ENCODE measurements at places on chromosomes 12 and 14.

GRCh38 chr14:52640137-52640536, 55.2 kb downstream of the ERO1A start:
- no peak for DNase-seq

- no peak for DNase-seq
Observed at GRCh38 chr14:94401083-94401482, 12.7 kb upstream of the SERPINA1 start.

DNA sequence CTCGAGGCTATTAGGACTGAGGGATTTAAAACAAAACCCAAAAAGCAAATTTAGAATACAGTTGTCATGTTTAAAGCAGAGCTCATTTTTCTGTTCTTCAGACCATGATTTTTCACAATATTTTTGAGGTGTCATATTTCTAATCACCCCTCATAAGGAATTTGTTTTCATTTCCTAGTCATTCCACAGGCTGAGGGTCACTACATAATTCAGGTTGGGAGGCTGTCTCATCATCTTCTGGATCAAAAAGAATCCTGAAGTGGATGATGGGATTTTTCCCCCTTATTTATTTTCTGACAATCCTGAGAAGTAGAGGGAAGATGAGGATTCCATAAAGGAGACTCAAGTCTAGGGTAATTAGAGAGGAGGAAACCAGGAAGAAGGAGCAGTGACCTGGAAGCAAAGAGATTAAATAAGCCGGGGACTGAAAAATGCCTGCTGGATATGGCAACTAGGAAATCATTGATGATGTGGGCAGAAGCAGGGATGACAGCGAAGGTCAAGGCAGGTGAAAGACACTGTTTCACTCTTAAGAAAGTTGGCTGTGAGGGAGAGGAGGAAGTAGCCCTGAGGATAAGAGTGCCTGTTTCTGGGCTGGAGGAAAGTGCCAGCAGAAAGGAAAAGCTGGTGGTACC, 9.0 kb upstream of the PCNX1 start:
- no peak for DNase-seq

DNA sequence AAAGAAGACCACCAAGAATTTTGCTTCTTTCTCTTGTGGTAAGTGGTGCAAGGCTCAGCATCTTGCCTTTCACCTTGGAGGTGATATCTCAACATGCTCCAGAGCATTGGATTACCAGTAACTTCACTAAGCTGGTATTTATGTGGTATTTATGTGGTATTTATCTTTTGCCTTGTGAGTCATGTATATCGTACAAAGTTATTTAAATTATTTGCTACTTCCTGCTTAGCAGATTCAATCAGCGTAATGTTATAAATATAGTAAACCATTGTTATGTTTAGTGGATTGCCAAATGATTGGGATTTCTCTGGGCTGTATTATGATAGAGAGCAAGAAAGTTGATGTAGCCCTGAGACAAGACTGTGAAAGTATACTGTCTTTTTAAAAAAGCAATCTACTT, 366.4 kb downstream of the IPO8 start:
- no peak for DNase-seq

- DNase-seq, result no peak
Observed at GRCh38 chr14:99731547-99732435, 47.7 kb downstream of the CYP46A1 start.

DNA sequence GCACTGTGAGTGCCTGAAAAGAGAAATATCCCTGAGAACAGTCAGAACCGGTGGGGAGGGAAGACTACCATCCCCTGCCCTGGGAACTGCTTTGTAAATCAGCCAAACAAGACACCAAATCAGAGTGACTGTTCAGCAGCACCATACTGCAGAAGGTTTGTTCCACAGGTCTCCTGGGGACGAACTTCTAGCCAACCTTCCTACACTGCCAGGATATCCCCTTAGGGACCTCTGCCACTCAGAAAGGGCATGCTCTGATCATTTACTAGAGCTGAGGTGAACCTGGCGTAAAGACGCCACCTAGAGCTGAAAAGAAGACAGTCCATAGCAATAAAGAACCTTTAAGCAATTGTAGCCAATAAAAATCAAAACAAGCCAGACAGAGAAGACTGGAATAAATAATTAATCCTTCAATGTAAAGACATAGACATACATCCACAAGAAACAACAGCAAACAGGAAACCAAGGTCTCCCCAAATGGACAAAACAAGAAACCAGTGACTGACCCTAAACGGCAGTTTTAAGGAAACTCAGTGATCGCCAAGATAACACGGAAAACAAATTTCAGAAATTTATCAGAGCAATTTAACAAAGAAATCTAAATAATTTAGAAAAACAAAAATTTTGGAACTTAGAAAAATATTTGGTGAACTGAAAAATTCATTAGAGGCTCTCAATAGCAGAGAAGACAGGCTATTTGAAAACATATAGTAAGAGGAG, 228.1 kb upstream of the AMIGO2 start:
- no peak for DNase-seq

- no peak for DNase-seq
Observed at GRCh38 chr12:85266356-85266755, 13.7 kb upstream of the ALX1 start.

- no peak for DNase-seq
Observed at GRCh38 chr12:30519535-30519934, 176.1 kb downstream of the IPO8 start.

DNA sequence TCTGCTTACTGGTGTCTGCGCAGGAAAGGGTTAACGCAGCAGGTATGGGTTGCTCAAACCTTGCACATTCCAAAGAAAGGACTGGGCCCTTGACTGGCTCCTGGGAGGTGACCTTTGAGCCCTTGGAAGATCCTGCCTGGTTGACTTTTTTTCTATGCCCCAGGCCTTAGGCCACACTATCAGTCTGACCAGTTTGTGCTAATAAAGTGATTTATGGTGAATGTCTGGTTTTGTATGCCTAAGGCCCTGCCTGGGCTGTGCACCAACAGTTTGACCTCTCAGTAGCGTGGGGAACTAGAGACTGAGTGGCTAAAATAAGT, 61.4 kb upstream of the SCN8A start:
- DNase-seq, result no peak

GRCh38 chr14:96573473-96574100, 71.4 kb downstream of the PAPOLA start:
- DNase-seq, result no peak

DNA sequence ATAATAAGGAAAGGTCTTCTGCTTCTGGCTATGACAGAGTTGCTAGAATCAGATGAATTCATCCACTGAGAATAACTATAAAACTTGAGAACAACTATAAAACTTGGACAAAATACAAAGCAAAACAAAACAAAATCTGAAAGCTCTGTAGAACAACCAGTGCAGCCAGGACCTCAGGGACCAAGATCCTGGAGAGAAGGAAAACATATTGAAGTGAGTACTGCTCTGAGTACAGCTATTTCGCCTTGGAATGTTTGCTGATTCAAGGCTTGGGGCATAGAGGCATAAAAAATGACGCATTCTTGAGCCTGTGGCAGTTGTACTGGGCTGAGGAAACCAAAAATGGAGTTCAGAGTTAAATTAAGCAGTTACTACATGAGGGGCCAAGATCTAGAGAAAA, 21.7 kb downstream of the FOXA1 start:
- DNase-seq, result no peak

GRCh38 chr14:89013098-89013504, 188.7 kb downstream of the TTC8 start:
- no peak for DNase-seq

GRCh38 chr14:23442721-23443356, 7.4 kb upstream of the MYH7 start:
- peak; percentile 6 for DNase-seq

DNA sequence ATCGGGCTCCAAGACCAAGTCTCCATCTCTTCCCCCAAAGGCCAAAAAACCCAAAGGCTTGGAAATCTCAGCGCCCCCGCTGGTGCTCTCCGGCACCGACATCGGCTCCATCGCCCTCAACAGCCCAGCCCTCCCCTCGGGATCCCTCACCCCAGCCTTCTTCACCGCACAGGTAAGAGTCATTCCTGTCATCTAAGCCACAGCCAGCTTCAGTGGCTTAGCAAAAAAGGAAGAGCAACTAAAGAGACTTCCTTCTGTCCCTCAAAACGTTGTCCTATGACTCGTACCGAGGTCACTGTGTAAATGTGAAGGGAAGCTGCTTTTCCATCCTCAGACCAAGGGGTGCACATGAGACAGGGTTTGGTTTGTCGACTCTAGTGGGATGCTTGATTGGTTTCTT, 53.4 kb downstream of the ELK3 start:
- DNase-seq, result no peak

DNA sequence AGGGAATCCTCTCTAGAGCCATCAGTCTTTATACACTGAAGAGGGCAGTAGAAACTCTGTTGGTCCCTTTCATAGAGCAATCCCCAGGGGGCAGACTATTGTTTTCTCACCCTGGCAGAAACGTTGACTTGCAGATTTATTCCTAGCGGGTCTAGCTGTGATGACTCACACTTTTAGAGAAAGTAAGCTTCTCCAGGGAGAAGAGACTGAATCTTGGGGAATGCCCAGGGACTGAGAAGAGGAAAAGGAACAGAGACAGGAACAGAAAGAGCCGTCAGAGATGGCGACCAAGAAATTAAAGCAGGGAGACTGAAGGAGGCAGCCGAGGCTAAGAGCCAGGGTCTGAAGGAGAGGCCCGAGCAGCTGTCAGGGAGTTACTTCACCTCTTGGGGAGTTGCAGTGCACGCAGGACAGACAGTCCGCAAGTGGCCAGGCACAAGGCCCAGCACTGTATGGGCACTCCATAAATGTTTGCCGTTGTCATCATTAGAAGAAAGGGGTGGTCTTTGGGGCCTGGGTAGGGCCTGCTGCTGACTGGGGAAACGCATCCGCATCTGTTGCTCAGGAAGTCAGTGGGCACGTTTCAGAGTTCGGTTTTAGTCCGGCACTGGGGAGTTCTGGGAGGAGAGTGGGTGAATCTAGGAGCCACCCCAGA, 13.0 kb downstream of the PLEKHG6 start:
- no peak for DNase-seq

GRCh38 chr12:21771311-21771710, 3.2 kb downstream of the KCNJ8 start:
- no peak for DNase-seq

DNA sequence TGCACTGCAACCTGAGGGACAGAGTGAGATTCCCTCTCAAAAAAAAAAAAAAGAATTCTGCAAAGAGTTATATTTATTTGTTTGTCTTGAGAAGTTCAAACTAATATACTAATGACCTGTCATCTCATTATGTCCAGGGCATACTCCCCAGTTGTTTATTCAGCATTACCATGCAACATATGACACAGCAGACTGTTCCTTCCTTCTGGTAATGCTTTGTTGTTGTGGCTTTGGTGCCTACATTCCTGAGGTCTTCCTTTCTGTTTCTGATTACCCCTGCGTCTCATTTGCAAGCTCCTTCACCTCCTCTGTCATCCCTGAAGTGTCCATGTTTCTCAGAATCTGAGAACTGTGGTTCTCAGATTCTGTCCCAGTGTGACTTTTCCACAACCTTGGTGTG, 55.3 kb downstream of the DERA start:
- DNase-seq, result no peak

DNA sequence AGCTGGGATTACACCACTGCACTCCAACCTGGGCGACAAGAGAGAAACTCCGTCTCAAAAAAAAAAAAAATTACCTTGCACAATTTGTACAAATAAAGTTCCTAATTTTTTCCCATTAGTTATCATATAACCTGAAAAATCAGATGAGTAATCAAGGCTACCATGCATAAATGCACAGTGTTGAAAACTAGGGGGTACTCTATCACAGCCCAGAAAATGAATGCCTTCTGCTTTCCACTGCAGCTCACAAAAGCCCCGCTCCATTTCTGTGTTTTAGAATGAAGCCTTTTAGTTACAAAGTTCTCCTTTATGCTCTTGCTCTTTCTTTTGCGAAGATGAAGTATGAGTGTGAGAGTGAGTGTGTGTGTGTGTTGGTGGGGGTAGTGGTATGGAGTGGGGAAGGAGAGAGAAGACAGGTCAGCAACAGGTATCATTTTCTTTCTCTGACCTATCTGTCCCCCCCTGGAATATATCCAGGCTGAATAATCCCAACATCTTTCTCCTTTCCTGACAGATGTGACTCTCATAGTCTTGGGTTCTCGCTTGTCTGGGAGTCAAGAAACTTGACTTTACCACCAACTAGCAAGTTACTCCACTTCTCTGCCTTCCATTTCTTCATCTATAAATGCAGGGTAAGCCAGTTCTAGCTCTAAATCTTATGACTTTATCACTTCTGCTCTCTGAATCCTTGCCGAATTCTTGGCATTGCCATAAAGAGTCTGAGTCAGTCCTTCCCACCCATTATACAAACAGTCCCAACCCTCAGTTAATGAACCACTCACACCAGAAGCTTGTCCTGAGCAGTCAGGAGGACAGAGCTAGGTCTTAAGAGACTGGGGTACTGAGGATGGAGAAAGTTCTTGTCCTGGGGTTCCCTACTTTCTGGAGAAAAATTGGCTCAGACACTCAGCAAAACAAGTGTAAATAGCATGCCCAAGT, 16.1 kb downstream of the BIN2 start:
- no peak for DNase-seq

DNA sequence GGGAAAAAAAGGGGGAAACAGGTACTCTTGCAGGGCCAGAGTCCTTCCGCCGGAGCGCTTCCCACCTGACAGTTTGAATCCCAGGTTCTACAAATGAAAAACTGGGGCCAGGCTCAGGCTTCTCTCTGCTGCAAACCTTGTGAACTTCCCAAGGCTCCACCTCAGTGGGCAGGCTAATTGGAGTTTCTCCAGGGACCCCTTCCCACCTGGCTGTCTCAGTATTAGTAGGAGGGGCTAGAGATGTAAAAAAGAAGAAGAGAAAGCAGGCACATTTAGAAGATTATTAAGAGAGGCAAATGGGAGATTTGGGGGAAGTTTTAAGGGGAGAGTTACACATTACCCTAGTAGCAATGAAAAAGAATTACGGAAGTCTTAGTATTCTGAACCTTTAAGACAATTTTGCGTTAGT, 20.0 kb upstream of the CLEC2D start:
- DNase-seq, result no peak

DNA sequence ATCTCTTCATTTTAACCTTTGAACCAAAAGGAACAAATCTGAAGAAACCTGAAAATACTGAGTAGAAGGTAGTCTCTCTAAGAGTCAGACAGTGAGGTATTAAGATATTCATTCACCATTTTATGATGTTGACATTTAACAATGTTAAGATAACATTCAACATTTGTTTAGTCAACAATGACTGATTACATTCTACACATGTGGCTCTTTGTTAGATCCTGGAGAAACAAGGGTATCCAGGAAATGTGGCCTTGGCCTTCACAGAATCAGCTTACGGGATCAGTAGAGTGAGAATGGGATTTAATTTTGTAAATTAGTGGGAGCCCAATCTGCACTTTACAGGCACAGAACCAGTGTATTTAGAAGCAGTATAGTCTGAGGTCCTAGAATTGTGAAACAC, 355.5 kb downstream of the KCNH5 start:
- no peak for DNase-seq

DNA sequence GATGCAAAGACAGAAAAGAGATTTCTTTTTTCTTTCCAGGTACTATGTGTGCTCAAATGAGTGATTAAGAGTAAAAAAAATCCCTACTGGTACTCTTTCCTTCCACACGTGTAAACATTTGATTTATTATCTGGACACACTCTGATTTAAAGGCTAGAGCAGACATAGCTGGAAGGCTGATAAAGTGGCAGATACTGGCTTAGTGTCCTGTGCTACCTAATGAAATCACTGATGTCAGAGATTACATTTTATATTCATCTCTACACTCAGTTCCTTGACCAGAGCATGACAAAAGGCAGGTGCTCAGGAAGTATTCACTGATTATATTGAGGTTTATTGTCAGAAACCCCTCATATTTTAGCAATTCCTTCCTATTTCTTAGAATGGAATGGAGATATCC, 136.6 kb upstream of the SLC38A2 start:
- no peak for DNase-seq

All from NK-92 treated with Interleukin-12 subunit alpha and Interleukin-12 subunit beta, amount 100 ng/mL, for 24 hours (cell line).